Hematopoietic multipotent progenitor cell treated with erythropoietin and hydrocortisone succinate and interleukin-3 and kit ligand, for 15 days (in vitro differentiated cells): ENCODE measurements at places on chromosomes 1 and 21.

- DNase-seq = no peak
Measured at GRCh38 chr1:105399716-105400115, 1650.0 kb downstream of the AMY1C start.

- DNase-seq = no peak
Measured at GRCh38 chr1:147669469-147670318, 630 bp downstream of the ACP6 start.

- DNase-seq = no peak
Measured at GRCh38 chr1:66214901-66215300, 319.1 kb upstream of the SGIP1 start.

DNA sequence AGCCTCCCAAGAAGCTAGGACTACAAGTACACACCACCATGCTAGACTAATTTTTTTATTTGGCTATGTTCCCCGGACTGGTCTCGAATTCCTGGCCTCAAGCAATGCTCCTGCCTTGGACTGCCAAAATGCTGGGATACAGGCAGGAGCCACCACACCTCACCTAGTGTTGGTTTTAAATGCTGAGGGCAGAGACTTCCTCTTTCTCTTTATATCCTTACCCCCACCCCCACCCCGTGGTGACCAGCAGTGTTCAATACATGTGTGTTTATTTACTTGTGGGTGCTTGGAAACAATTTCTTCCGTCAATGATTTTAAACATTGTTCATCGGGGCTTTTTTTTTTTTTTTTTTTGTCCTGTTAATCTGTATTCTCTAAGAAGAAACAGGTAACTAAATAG, 158.9 kb downstream of the ZBTB18 start:
- no peak for DNase-seq

GRCh38 chr1:21266119-21266774, 24.0 kb downstream of the ECE1 start:
- peak; percentile 83 for DNase-seq

- no peak for DNase-seq
Measured at GRCh38 chr1:205604825-205605505, 26.8 kb downstream of the ELK4 start.

GRCh38 chr21:26119906-26120305, 50.7 kb downstream of the APP start:
- no peak for DNase-seq

GRCh38 chr1:66405061-66405460, 128.9 kb upstream of the SGIP1 start:
- no peak for DNase-seq

DNA sequence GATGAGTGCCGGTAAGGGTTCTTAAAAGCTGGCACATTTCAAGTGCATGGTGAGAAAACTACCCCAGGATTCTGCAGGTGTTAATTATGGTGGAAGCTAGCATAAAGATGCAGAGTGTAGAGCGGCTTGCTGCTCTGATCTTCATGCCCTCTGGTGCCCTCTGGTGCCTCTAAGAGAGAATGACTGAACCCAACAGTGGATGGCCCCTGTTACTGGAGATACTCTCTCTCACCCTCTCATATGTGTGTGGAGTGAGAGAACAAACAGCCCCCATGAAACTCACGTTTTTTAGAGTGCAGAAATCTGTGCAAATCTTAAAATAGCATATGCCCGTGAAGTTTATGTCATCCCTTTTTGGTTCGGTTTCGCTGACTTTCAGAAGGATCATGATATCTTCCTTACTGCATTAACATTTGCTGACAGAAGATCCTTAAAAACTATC, 90.0 kb downstream of the GRIK1 start:
- peak; percentile 17 for DNase-seq

GRCh38 chr1:44354268-44354839, 703 bp downstream of the ERI3 start:
- no peak for DNase-seq

DNA sequence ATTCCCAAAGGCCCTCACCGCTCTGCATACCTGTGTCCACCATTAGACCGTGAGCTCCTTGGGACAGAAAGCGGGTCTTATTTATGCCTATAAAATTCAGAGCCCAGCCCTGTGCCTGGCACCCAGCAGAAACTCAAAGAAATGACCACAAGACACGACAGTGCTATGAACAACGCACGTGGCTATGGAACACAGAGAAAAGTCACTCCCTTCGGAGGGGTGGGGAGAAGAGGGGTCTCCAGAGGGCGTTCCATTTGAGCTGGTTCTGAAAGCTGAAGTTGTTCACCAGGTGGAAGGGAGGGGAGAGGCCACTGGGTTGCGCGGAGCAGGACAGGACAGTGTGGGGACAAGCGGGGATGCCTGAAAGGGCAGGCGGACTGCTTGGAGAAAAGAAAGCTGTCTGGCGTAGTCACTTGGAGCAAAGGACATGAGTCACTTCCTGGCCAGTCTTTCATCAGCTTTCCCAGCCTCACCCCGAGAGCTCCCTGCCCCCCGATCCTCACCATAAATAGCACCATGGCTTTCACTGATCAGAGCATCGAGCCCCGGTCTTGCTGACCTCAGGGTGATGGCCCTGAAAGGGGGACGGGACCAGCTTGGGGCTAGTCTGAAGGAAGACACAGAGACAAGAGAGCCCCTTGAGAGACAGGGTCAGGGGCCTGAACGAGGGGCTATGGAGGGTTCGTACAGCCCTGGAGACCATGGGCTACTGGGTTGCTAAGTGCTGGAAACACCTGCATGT, 28.5 kb downstream of the ECE1 start:
- peak; percentile 17 for DNase-seq

DNA sequence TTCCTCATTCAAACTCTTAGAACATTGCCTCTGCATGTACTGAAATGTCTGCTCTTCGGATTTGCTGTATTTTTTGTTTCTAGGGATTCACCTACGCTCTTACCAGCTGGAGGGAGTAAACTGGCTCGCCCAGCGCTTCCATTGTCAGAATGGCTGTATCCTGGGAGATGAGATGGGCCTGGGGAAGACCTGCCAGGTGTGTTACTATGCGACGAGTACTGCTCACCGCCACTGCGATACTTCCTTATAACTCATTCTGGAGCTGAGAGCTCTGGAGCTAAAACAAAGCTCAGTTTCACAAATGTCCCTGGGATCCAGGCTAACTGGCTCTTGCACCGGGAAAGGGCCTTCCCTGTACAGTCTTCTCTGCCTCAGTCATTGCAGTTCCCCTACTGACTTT, 10.1 kb downstream of the CHD1L start:
- no peak for DNase-seq

DNA sequence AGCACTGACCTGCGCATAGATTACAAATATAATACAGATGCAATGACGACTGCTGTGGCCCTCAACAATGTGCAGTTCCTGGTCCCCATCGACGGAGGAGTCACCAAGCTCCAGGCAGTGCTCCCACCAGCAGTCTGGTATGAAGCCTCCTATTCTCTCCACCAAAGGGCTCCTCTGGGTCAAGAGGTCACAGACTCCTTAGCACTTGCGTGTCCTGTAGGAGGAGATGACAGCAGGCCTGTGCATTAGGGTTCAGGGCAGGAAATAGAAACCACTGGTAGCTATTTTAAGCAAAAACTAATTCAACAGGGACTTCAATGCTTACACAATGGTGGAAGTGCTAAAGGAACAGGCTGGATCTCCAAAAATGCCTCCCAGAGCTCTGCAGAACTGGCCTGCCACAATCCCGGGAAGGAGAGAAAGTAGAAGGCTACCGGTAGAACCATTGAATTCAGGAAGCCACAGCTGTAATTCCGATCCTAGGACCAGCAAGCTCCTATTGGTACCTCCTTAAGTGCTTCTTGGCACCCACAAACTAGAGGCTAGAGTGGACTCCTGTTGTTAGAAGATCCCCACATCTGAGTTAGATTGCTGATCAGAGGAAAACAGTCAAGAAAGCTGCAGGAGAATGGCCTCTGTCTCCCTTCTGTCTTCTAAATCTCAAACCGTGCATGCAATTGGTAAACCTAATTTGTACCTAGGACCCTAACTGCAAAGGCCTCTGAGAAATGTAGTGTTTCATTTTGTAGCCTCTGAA, 12.7 kb upstream of the DYNLT5 start:
- no peak for DNase-seq

- DNase-seq = no peak
Measured at GRCh38 chr1:183226963-183227362, 40.9 kb downstream of the LAMC2 start.

DNA sequence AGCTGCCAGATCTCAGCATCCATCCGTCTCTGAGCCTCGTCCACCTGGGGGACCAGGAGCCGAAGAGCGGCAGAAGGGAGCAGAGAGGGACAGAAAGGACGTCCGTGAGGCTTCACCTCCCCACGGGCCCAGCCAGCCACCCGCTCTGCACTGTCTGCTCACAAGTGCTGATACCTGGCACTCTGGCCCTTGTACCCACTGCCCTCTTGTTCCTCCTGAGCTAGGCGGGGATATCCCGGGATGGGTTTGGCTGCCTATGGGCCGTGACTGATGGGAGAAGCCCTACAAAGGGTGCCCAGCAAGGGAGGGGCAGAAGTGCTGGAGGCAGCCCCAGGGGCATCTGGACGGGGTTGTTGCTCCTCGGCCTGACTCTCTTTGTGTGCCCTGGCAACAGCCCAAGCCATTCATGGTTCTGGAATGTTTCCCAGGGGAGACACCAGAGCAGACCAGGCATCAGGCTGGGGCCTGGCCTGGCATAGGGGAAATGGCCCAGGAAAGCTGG, 57.6 kb downstream of the LDLRAD2 start:
- DNase-seq = no peak

DNA sequence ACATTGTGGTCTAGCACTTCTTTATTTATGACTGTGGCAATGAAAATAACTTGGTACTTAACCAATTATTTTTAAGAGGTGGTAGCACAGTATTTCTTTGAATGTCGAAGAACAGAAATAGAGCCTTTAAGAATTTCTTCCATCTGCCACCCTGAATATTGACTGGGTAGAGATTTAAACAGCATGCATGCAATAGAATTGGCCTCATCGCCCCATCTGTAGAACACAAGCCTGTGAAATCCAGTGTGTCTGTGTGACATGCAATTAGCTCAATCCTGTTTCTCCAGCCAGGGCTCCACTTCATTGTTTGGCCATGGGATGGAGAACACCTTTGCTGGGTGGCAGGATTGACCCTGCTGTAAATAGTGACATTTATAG, 17.1 kb upstream of the KLHDC8A start:
- no peak for DNase-seq

- DNase-seq = no peak
Measured at GRCh38 chr1:160081261-160081936, at the start of gene KCNJ9. Gene KCNJ9 (plus strand): TSS chr1:160081538. CDS start chr1:160084031, 2,493 bp downstream.

- DNase-seq = no peak
Measured at GRCh38 chr21:39713905-39714304, 31.1 kb upstream of the IGSF5 start.

- DNase-seq = no peak
Measured at GRCh38 chr1:156089704-156090103, 7.4 kb upstream of the MEX3A start.

- DNase-seq = no peak
Measured at GRCh38 chr1:43366601-43367025, 1.2 kb downstream of the ELOVL1 start.

DNA sequence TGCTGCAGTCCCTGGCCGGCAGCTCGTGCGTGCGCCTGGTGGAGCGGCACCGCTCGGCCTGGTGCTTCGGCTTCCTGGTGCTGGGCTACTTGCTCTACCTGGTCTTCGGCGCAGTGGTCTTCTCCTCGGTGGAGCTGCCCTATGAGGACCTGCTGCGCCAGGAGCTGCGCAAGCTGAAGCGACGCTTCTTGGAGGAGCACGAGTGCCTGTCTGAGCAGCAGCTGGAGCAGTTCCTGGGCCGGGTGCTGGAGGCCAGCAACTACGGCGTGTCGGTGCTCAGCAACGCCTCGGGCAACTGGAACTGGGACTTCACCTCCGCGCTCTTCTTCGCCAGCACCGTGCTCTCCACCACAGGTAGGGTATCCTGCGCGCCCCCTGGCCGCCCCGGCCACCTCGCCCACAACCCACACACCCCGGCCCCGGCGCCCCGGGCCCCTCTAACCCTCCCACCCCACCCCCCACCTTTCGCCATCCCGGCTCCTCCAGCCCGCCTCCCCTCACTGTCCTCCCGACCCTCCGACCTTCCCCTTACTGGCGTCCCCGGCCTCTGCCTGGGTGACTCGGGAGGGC, 352 bp downstream of the KCNK1 start:
- no peak for DNase-seq

- no peak for DNase-seq
Measured at GRCh38 chr1:98048244-98048643, 127.4 kb upstream of the DPYD start.

- no peak for DNase-seq
Measured at GRCh38 chr21:44046734-44047133, 34.6 kb downstream of the TRAPPC10 start.
